ENCODE measurements at places on chromosomes 7 and 10.

- no peak for DNase-seq
Measured at GRCh38 chr10:62861507-62861906, 45.3 kb upstream of the EGR2 start.

GRCh38 chr10:119406601-119407253 lies 135.8 kb downstream of the RGS10 start:
- peak; percentile 54 for DNase-seq

DNA sequence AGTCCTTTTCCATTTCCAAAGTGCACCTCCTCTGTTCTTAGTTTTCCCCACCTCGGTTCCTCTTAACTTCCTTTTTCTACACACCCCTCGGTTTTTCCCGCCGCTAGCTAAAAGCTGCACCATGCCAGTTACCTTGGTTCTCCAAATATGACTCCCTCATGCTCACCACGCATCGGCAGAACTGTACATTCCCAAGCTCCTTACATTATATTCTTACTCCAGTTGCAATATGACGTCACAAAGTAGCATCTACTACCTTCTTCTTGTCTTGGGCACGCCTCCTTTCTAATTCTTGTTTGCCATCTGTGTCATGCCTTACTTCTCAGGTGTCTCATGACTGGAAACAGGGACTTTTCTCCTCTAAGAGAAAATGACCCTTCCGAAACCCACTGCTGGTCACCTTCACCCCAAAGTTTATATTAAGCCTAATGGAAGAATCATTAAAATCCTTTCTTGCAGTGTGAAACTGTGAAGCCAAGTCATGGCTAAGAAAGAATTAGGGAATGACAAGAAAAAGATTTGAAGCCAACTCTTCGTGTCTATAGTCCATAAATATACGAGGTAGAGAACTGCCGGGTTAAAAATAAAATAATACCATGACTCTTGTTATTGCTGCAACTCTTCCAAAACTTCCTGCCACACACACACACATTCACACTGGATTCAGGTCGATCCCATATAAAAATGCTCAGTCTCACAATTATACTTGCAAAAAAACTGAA lies 1.7 kb downstream of the ESYT2 start:
- peak; percentile 63 for DNase-seq

DNA sequence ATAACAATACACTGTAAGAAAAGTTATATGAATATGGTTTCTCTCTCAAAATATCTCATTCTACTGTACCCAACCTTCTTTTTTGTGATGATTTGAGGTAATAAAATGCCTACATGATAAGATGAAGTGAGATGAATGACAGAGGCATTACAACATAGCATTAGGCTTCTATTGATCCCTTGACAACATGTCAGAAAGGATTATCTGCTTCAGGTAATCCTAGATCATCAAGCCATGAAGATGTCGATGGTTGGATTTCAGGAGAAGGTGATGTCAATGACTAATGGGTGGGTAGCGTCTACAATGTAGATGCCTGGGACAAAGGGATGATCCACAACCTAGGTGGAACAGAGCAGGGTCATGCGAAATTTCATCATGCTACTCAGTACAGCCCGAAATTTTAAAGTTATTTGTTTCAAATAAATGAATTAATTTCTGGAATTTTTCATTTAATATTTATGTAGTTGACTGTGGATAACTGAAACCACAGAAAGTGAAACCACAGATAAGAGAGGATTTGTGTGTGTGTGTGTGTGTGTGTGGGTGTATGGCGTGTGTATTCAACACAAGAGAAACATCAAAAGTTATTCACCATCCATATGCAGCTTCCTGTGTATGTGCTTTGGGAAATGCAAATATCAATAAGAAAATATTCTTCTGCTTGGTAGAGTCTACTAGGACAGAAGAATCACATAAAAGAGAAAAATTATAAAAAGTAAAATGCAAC lies 77.0 kb downstream of the MAGI2 start:
- no peak for DNase-seq

- DNase-seq, result no peak
Measured at GRCh38 chr10:113047963-113048781, 98.1 kb downstream of the TCF7L2 start.

GRCh38 chr10:131852176-131852822 lies 48.5 kb upstream of the PPP2R2D start:
- no peak for DNase-seq

GRCh38 chr10:30059209-30060107 lies at the start of gene JCAD:
TSS of gene JCAD (minus strand) at chr10:30059586. CDS start at chr10:30047812, 11,774 bp downstream.
- DNase-seq, result peak; percentile 42

DNA sequence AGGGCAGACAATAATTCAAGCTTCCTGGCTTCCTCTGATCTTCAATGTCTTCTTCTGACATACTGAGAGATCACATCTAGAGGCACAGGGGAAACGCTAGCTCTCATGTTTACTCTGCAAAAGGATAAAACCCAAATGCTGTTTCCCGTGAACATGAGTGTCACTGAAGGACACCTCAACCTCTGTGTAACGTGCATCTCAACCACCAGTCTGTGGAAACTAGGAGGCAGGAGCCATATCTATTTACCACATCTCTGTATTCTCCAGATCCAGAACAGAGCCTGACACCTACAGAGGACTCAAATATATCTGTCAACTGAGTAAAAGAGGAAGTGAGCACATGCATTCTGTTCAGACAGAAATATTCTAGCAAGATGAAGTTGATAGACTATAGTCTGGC lies 140.3 kb upstream of the TARP start:
- no peak for DNase-seq

GRCh38 chr7:7706101-7706511 lies 12.3 kb downstream of the RPA3 start:
- no peak for DNase-seq

DNA sequence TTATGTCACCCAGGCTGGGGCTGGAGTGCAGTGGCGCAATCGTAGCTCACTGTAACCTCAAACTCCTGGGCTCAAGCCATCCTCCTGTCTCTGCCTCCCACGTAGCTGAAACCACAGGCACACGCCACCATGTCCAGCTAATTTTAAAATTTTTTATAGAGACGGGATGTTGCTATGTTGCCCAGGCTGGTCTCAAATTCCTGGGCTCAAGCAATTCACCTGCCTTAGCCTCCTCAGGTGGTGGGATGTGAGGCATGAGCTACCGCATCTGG lies 123.2 kb upstream of the PARD3 start:
- DNase-seq, result no peak

- no peak for DNase-seq
Measured at GRCh38 chr10:125049216-125049881, 107.4 kb downstream of the ZRANB1 start.

DNA sequence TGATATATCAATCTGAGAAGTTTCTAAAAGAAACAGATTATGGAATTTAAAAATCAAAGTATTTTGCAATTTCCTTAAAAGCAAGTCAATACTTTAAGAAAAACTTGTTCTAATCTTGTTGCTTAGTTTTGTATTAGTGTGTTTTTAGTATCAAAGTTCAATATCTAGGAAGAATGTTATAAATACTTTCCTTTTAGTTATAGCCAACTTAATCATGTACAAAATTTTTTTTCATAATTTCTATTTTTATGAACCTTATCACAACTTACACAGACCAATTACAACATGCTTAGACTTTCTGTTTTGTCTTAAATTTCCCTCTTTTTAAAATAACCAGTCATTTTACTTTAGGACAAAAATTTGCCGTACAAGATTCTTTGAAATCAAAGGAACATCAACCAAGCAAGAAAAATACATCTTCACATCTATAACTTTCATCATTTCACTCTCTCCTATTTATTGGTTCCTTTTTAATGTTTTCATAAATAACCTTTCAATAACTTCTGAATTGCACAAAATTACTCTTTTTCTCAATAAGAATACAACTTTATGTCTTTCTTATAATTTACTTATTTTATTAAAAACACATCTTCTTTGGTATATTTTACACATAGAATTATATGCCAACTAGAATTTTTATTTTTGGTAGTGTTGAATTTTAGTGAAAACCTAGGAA lies 308.2 kb upstream of the GLI3 start:
- DNase-seq, result no peak

- peak; percentile 6 for DNase-seq
Measured at GRCh38 chr10:29239569-29240472, 49.0 kb upstream of the LYZL1 start.

GRCh38 chr10:59903871-59904270 lies 2.5 kb downstream of the CCDC6 start:
- DNase-seq, result no peak

- no peak for DNase-seq
Measured at GRCh38 chr10:12355384-12355783, 6.0 kb downstream of the CAMK1D start.

- no peak for DNase-seq
Measured at GRCh38 chr10:96321822-96322221, 17.6 kb downstream of the DNTT start.

GRCh38 chr10:127905001-127905847 lies 1.7 kb upstream of the PTPRE start:
- DNase-seq, result no peak

GRCh38 chr10:30398788-30399187 lies 35.2 kb upstream of the MAP3K8 start:
- no peak for DNase-seq

GRCh38 chr7:12210179-12211053 lies 678 bp upstream of the TMEM106B start:
- no peak for DNase-seq

GRCh38 chr7:127884066-127884559 lies 147.1 kb downstream of the LRRC4 start:
- DNase-seq, result no peak

GRCh38 chr7:148696787-148697186 lies 1.9 kb upstream of the CUL1 start:
- no peak for DNase-seq

GRCh38 chr10:52566471-52567246 lies 205.9 kb downstream of the MBL2 start:
- DNase-seq, result peak; percentile 19

DNA sequence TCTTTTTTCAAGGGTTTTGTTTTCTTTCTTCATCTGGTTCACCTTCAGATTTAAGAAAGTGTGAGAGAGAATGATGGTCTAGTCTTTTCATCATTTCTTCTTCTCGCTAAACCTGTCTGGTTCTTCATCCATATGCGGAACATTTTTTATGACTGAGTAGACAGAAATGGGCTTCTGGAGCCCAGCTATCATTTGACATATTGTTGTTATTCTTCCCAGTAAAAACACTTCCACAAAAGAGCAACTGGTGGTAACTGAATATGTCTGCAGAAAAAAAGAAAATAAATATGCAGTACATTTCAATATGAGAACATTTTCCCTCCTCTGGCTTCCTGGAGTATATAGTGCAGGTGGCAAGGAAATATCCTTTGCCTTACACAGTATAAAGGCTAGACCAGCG lies 209.5 kb downstream of the JCAD start:
- DNase-seq, result no peak

DNA sequence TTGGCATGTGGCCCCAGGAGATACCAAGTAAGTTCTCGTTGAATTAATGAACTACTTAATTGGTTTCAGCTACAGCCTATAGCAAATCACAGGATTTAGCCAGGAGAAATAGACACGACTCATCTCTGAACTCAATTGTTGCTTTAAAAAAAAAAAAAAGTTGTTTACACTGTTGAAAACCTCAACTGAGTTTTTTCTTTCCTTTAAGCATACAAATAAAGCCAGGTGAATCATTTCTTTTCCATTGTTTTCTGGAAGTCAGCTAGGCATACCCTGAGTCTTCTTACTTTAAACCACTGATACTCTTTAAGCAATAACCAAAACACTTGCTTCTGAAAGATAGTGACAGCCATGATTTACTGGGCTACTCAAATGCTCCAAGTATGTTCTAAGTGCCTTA lies 755 bp downstream of the FRMPD2 start:
- DNase-seq, result no peak

DNA sequence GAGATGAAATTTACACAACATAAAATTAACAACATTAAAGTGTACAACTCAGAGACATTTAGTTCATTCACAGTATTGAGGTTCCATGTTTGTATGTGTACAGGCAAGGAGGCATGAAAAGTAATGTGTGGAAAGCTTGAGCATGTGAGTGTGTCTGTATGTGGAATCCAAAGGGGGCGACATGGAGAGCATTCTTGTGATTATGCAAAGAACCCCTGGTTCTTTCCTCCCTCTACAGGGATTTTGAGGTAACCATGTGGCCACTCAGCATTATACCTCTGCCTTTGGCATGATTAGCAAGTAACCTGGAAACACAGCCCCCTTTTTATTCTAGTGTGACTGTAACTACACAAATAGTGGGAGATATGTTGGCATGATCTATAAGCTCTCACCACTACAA lies 21.0 kb downstream of the OR2F1 start:
- no peak for DNase-seq

- DNase-seq, result no peak
Measured at GRCh38 chr10:127320176-127320575, 123.8 kb upstream of the INSYN2A start.
